ENCODE measurements at places on chromosomes 5 and 9. TPM values are rescaled to one million over a fixed set of nuclear protein-coding genes. Genes with fewer than 3 reads are reported as not detected.

DNA sequence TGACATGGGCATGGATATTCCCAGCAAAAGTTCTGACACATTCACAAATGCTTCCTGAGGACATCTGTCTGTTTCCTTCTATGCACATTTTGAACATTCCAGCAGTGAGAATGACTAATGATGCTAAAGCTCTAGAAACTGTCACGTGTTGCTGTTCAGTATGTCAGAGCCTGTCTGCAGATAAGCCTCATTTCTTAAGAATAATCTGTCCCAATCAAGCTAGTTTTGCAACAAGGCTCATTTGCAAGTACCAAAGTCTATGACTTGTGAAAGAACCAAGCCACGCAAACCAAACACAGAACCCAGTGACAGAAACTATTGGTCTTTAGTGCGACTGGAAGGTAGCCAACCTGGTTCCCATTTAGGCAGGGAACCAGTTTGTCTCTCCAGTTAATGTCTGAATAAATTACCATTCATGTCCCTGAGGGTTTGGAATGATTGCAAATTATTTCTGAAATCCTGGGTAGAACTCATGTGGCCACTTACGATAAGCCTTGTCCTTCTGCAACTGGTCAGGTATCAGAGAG lies 178.5 kb downstream of the C9orf152 start:
- DNase-seq = no peak

- no peak for DNase-seq
These were observed 62.6 kb downstream of the WNK2 start for GRCh38 chr9:93246526-93246925.

GRCh38 chr9:134590240-134591081 lies 51.1 kb upstream of the COL5A1 start:
- no peak for DNase-seq

Gene CCNI2
- total RNA-seq = 3.5 TPM

DNA sequence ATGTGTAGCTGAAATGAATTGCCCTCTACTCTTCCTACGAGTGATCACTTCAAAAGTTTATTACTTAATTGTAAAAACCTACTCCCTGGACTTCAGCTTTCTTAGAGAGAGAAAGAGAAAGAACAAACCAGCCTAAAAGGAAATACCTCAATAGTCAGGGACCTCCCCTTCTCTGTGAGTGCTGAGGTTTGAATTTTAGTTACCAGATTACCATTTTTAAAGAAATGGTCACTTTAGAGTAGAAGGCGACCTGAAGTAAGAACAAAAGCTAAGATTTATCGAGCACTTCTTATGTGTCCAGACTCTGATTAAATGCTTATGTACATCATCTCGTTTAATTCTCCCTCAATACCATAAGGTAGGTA lies 11.3 kb downstream of the RAPGEF1 start:
- DNase-seq = no peak

DNA sequence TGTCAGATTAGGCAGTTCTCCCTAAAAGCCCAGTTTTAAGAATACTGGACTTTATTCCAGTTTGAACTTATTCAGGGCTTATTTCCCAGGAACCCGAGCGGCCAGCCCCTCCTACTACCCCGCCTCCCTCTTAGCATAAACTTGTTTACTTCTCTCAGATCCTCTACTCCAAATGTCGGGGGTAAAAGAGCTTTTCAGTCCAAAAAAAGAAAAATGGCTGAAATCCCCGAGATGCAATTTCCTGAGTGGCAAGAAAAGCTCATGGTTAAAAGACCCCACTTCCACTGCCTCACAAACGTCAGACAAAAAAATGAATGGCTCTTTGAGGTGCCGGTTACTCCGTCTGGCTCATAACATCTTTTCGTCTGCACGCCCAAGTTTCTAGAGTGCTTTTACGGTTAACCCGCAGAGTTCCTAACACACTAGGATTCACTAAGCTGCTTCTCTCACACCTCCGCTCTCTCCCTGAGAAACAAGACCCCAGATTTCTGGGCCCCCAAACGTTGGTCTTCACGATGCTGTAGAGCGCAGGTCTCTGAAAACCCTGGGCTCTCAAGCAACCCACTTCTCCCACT lies 402 bp downstream of the BRD8 start:
- peak; percentile 31 for DNase-seq

- no peak for DNase-seq
These were observed 313.0 kb upstream of the CDH6 start for GRCh38 chr5:30880514-30880913.

DNA sequence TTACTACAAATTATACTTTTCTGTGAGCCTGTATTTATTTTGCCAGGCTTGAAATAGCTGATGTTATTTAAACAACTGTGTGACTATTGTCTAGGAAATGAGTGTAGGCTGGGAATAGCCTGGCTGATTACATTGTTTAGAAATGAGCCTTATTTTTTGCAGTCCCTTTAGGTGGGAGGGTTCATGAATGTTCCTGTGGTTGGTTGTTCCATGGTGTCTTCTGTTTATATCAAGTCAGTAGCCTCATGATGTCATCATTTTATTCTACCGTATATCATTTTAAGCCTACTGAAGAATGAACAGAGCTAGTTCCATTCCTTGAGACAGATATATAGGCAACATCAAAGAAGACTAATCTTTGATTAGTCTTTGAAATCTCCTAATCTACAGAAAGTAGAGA lies 53.1 kb downstream of the MAP1B start:
- DNase-seq = no peak
